ENCODE measurements at places on chromosomes 2 and 18.
A peak's percentile ranks its signal among the peaks of the same experiment; 100 is the strongest.

DNA sequence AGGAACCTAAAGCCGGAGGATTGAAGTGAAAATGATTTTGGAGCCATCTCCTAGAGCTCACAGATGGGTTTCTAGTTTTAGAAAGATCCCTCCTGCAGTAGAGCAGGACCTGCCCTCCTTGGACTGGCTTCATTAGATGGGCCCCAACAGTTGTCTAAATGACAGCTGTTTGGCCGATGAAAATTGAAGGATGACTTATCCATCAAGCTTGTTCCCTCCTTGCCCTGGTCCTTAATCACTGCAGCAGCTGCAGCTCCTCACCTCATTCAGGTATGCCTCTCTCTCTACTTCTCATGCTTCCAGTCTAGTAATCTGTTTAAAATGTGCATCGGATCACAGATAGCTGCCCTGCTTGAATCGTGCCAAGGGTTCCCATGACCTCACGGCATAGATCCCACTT is 677.6 kb downstream of the BCL11A start:
- DNase-seq = no peak

- DNase-seq = no peak
Observed at GRCh38 chr2:126227250-126227649, 428.7 kb upstream of the GYPC start.

DNA sequence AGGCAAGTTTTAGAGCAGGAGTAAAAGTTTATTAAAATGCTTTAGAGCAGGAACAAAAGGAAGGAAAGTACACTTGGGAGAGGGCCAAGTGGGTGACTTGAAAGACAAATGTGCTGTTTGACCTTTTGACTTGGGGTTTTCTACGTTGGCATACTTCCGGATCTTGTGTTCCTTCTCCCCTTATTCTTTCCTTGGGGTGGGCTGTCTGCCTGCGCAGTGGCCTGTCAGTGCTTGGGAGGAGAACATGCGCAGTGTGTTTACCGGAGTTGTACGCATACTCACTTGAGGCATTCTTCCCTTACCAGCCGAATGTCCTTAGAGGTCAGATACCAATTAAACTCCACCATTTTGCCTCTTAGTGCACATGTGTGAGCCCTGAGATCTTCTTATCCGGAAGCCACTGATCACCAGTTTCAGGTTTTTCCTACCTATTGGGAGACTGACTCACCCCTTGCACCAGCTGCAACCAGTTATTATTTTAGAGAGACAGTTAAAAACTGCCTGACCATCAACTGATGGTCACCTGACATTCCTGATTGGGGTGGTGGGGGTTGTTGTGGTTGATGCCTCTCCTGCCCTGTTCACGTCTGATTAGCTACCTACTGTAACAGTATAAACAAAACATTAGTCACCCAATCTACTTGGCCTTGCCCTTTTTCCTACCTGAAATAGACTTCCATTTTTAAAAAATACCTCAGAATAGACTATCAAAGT is 67.5 kb downstream of the NYAP2 start:
- no peak for DNase-seq

- peak; percentile 40 for DNase-seq
Observed at GRCh38 chr2:165573534-165574461, 104.3 kb downstream of the CSRNP3 start.

DNA sequence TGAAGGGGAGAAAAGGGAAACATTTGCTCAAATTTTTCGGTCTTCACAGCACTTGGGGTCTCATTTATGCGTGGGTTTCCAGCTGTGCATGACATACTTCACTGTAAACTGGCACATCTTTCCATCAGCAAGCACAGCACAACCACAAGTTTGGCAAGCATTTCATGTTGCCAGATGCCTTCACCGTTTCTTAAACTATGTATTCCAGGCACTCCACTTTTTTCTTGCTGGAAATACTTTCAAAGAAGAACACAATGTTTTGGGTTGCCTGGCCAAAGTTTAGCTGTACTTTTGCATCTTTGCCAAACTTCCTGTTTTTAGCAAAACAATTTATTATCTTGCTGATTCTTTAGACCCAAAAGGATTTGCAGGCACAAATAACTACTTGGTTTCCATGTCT is 194.6 kb upstream of the MEIS1 start:
- DNase-seq = no peak

DNA sequence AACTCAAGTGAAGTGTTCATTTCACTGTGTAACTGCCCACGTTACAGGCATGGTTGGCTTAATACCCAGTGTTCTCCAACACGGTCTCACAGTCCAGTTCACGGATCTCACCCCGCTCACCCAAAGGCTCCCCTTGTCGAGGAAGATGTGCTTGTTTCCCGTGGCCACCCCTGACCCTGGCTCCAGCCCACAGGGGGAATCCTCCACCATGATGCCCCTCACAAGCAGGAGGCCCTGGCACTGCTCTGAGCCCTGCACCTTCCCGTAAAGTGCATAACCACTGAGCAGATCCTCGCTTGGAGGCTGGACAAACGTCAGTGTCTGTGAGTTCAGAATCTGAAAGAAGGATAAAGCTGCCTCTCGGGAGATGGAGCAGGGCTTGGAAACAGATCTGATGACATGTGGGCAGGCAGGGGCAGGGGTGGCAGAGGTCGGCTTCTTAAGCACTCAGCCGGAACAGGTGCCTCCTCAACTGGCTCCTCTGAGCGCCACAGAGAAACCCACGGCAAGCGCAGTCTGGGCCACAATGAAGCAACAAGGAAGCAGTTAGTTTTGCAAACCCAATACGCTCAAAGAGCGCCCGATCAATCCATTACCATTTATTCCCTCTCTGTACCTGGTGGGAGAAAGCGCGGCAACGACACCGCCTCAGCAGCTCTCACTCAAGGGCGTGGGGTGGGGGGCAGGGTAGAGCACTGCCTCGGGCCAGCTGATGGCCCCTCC is 17.6 kb downstream of the HDAC4 start:
- no peak for DNase-seq

- no peak for DNase-seq
Observed at GRCh38 chr18:35485852-35486251, 11.9 kb downstream of the INO80C start.

DNA sequence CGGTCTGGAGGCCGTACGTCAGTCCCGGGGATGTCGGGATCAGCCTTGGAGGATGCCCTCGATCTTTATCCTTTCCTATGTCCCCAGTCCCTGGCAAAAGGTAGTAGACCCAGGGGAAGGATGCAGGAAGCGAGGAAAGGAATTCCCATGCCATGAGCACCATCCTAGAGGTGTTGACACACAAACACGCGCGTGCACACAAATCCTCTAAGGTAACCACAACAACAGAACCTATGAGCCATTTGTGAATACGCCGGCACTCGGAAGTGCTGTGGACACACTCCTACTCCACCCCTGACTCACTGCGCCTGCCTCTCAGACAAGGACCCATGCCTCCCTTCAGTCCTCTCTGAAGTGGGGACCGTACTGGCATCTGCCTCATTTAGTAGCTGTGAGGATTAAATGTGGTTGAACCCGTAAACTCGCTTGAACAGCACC is 11.3 kb upstream of the MLPH start:
- peak; percentile 4 for DNase-seq

- no peak for DNase-seq
Observed at GRCh38 chr2:212181646-212182045, 357.0 kb downstream of the ERBB4 start.

GRCh38 chr18:36757991-36758390 is 70.8 kb downstream of the TPGS2 start:
- DNase-seq = no peak

GRCh38 chr2:130823886-130824491 is 12.7 kb upstream of the ARHGEF4 start:
- DNase-seq = no peak

- no peak for DNase-seq
Observed at GRCh38 chr2:102434655-102435381, 11.9 kb downstream of the IL18RAP start.

DNA sequence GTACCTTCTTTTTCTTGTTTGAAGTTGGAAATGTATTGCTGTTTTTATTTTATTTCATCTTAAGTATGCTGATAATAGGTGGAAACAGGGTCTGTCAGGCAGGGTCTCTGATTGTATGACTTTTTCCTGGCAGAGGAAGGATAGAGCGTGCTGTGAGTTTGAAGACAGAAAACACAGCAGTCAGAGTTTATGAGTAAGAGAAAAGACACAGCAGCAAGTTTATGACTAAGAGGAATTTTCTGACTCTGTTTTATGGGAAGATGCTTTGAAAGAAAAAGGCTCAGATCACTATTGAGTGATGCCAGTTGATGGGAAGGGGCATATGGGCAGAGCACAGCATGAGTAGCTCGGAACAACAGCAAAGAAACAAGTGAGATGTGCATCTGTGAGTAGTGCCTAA is 379.1 kb downstream of the MEIS1 start:
- no peak for DNase-seq

- no peak for DNase-seq
Observed at GRCh38 chr2:200787351-200788120, 24.2 kb upstream of the BZW1 start.

DNA sequence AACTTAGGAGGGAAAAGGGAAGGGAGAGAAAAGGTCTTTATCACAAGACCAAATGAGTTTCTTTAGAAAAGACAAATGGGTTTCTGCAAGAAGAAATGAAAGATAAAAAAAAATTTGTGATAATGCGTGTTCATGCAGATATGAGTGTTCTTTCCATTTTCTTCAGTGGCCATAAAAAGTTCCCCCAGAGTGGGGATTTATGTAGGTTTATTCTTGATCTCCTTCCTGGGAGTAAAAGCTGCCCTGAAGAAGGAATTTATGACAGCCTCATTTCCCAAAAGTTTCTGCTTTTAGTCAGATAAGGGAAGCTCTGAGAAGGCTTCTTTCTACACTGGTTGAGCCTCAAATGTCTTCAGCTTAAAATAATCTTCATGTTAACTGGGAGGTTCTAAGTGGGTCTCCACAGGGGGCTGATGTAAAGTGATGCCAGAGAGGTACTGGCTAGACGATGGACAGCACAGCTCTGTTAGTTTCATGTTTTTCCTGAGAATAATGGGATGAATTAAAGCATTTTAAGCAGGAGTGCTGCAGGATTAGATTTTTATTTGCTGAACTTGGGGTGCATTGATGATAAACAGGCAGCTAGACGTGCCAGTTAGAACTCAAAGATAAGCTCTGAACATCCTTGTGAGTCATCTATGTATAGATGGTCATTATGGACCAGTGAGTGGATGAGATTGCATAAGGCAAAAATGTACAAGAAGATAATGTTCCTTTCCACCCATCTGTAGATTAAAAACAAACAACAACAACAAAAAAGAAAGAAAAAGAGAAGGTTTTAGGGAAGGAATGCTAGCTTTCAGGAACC is 99.4 kb upstream of the MSH2 start:
- no peak for DNase-seq

- DNase-seq = peak; percentile 55
Observed at GRCh38 chr2:130387804-130388203, 31.9 kb downstream of the PTPN18 start.

- no peak for DNase-seq
Observed at GRCh38 chr2:1640301-1641135, 103.8 kb downstream of the PXDN start.

GRCh38 chr2:27652341-27652740 is 11.1 kb downstream of the SUPT7L start:
- no peak for DNase-seq
